ENCODE measurements at places on chromosomes 16 and 17.

DNA sequence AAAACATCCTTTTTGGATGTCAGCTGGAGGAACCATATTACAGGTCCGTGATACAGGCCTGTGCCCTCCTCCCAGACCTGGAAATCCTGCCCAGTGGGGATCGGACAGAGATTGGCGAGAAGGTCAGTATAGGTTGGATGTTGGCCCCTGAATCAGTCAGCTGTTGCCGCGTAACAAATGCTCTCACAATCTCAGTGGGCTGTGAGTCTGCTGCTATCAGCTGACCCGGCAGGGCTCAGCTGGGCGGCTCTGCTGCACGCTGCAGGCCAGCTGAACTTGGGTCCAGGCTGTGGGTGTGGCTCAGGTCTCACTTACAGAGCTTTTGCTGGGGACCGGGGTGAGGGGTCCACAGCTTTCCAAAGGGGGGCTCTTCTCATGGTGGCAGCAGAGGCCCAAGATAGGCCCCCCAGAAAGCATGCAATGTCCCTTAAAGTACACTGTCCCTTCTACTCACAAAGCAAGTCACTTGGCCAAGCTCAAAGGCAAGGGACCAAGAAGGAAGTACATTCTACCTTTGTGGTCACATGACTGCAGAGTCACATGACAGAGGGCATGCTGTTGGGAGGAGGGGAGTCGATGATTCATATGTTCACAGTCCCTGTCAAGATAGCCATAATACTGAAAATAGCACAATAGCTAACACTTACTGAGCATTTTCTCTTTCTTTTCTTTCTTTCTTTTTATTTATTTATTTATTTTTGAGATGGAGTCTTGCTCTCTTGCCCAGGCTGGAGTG is 134.2 kb downstream of the ABCC1 start:
- DNase-seq = no peak

- peak; percentile 19 for DNase-seq
These were observed 18.5 kb upstream of the ALDH3A1 start for GRCh38 chr17:19766421-19767270.

- no peak for DNase-seq
These were observed 41.9 kb upstream of the CRHR1 start for GRCh38 chr17:45742251-45742650.

DNA sequence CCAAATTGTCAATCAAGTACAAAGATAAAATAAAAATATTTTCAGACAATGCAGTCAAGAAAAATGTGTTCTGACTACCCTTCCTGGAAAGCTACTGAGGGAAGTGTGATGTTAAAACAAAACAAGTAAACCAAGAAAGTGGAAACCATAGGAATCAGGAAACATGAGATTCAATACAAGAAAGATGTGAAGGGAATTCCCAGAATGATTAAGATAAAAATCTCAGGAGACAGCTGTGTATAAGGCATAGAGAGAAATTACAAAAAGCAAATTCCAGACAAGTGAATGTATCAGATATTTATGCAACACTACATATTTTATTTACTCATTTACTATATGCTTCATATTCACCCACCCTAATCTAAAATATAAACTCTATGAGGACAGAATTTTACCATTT is 32.2 kb downstream of the TRIM37 start:
- no peak for DNase-seq

DNA sequence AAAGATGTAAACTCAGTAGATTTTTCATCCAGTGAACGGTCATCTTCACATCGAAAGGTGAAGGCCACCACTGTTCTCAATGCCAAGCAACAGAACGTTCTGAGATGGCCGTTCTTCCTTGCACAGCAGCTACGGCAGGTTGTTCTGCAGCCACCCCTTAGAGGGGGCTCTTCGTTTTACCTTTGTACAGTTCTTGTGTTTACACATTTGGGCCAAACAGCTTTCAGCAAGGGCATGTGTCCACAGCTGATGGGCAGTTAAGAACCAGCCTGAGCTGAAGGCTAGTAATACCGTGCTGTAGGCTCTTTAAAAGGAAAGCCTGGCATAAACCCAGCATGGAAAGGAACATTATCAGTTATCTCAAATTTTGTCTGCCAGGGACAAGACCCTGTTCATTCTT is 15.9 kb downstream of the PLD6 start:
- DNase-seq = no peak

- DNase-seq = no peak
These were observed 4.4 kb upstream of the IRX5 start for GRCh38 chr16:54926166-54926838.

DNA sequence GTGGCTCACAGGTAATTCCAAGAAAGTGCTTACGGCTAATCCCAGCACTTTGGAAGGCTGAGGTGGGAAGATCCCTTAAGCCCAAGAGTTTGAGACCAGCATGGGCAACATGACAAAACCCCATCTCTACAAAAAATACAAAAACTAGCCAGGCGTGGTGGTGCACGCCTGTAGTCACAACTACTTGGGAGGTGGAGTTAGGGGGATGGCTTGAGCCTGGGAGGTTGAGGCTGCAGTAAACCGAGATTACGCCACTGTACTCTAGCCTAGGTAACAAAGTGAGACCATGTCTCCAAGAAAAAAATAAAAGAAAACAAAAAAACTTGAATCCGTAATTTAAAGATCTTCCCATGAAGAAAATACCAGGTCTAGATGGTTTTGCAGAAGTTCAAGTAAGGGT is 5.0 kb downstream of the ICAM2 start:
- DNase-seq = no peak

DNA sequence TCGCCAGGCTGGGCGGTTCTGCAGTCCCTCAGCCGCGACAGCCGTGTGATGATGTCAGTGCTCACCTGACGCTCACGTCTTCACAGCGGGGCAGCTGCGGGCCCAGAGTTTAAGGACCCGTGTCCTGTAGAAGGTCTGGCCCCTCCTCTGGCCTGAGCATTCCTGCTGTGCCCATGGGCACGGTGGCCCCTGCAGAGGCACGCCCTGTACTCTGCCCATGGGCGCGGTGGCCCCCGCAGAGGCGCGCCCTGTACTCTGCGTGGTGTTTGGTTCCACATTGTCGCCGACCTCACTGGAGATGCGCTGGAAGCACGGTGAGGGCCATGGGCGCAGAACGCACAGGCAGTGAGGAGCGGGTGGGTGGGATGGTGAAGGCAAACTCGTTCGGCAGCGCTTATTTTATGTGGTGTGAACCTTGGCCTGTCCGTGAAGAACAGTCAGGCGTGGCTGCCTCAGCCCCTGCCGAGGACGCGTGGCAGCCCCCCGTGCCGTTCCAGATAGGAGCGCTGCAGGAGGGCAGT is 122.0 kb downstream of the BANP start:
- no peak for DNase-seq

GRCh38 chr17:38768417-38768816 is 15.9 kb downstream of the PSMB3 start:
- DNase-seq = no peak

GRCh38 chr16:88892065-88892464 is 25.6 kb upstream of the PABPN1L start:
- no peak for DNase-seq

DNA sequence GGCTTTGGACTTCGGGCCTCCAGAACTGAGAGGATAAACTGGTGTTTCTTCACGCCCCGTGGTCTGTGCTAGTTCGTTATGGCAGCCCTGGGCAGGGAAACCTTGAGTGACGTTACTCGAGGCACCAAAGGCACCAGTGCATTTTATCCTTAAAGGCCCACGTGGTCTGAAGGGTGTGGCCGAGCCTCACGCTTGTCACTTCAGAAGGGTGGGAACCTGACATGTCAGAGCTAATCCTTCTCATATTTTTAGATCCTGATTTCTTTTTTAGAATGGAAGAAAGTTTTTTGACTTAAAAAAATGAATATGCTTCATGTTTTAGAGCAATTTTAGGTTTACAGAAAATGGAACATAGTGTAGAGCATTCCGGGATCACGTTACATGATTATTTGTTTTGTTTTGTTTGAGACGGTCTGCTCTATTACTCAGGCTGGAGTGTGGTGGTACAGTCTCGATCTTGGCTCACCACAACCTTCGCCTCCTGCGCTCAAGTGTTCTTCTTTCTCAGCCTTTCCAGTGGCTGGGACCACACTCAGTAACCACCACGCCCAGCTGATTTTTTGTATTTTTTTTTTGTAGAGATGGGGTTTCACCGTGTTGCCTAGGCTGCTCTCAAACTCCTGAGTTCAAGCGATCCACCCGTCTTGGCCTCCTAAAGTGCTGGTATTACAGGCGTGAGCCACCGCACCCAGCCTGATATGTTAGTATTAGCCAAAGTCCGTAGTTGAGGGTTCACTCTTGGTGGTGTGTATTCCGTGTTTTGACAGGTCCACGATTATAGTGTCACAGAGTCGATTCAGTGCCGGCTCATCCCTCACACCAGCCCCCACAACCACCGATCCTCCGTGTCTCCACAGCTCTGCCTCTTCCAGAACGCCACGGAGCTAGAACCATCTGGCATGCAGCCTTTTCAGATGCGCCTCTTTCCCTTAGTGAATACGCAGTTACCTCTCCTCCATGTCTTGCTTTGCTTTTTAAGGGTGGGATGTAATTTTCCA is 47.9 kb downstream of the RAB11FIP3 start:
- no peak for DNase-seq

DNA sequence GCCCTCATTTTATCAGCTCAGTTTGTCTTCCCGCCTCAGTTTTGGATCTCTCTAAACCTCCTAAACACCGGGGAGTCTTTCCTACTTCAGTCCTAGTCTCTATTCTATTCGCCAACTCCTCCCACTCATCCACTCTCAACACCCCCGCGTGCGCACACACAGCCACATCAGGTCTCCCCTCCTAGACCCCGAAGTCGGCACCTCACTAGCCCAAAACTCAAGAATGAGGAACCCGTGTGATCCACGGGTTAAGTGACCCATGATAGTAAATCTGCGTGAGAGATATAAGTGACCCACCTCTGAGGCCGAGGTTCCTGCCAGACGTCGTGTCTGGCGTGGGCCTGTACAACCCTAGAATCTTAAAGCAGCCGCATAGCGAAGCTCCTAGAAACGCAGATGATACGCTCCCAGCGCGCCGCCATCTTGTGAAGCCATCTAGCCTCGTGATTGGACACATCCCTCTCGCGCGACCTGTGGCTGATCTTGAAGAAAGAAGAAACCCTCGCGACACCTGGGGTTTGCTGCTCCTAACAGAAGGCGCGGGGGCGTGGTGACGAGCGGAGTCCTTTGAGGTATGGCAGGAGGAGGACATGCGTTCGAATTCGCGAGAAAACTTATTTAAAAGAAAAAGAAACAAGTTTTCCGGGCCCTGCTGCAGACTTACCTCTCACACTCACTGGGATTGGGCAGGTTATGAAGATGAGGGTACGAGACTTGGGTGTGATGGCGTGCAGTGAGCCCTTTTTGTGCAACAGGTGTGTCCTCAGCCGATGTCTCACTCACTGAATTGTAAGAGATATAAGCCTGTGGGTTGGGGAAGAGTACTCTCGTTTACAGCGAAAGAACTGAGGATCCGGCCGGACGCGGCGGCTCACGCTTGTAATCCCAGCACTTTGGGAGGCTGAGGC is at the start of gene METTL16:
Gene METTL16, minus strand, starts transcription at position 427 of the 908 bp plus-strand sequence. CDS start 9,557 bp downstream, outside the sequence.
- DNase-seq = peak; percentile 99

DNA sequence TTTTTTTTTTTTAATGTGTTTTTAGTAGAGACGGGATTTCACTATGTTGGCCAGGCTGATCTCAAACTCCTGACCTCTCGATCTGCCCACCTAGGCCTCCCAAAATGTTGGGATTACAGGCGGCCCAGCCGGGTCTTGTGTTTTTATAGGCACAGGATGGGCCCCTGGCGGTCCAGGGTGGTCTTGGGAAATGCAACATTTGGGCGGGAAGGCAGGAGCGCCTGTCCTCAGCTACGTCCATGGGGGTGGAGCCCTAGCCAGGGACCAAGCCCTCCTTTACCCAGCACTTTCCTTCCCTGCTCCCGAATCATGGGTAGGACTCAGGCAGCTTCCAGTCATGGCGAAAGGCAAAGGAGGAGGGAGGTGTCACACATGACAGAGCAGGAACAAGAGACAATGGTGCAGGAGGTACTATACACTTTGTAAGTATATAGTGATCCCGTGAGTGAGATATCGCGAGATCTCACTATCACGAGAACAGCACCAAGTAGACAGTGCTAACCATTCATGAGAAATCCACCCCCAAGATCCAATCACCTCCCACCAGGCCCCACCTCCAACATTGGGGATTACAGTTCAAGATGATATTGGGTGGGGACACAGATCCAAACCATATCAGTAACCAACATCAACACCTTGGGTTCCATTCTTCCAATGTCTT is 226.7 kb upstream of the WSCD1 start:
- no peak for DNase-seq

- DNase-seq = no peak
These were observed 473.9 kb downstream of the XYLT1 start for GRCh38 chr16:16996827-16997226.

GRCh38 chr16:4460936-4461249 is 13.5 kb downstream of the NMRAL1 start:
- DNase-seq = no peak

GRCh38 chr17:36608280-36608679 is 6.9 kb downstream of the MRM1 start:
- DNase-seq = no peak

DNA sequence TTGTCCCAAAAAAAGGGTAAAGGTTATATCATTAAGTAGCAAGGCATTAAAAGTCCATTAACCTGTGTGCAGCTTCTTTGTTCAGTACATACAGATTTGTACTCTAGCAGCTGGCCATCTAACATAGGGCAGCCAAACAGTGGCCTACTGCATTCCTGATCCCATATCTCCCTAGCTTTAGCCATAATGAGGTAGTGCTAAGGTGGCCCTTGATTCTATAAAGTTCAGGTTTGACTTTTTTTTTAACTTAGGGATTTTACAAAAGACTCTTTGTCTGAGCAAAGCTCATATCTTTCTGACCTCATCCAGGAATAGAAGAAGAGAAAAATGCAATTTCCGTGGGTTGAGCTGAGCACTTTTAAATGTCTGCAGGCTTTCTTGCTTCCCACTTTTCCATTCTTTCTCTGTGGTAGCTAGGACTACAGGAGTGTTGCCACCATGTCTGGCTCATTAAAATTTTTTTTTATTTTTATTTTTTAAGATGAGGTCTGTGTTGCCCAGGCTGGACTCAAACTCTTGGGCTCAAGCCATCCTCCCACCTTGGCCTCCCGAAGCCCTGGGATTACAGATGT is 19.5 kb upstream of the CDC6 start:
- no peak for DNase-seq

GRCh38 chr17:28204751-28205150 is 114.2 kb upstream of the TMEM97 start:
- no peak for DNase-seq

DNA sequence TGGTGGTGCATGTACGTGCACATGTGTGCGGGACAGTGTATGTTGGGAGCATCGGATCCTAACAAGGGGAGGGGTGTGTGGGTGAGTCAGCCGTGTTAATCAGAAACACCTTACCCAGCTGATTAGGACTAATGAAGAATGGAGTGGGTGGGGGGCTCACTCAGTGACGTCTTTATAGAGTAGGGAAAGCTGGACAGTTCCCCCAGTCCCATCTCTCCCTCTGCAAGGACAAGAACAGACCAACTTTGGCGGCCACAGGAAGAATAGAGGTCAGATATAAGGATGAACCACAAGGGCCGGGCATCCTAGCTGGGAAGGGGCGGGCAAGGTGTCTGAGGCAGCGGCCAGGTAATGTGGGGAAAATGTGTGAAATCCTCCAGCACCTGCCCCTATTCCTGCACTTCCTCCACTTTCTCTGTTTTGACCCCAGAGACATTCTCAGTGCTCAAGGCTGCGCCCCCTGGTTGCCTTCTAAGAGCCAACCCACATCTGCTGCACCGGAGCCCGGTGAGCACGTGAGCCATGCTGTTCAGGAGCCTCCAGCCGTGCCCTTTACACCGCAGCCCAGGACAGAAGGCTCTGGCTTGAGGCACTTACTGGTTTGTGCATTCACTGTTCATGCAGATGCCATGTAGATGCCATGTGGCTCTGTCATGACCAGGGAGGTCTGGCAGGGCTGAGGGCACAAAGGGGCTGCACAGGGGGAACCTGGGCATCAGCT is 18.9 kb upstream of the TBX21 start:
- DNase-seq = no peak

Data from NCI-H1694 (cell line).